ENCODE measurements at places on chromosomes 5 and 9.
A peak's percentile ranks its signal among the peaks of the same experiment; 100 is the strongest.

DNA sequence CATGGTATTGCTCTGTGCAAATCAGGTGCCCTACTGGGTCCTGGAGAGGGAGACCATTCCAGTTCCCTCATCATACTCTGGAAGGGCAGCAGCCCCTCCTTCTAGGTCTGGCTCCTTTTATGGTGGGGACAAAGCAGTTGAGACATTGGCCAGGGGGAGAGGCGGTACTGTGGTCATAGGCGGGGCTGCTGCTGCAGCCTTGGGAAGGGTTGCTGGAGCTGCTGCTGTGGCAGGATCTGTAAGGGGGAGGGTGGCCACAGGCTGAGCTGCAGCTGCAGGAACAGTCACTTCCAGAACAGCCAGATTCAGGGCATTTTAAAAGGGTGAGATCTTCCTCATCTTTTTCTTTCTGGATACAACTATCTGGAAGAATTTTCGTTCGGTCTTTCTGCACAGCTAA lies 233.0 kb upstream of the SGCD start:
- DNase-seq, result no peak

DNA sequence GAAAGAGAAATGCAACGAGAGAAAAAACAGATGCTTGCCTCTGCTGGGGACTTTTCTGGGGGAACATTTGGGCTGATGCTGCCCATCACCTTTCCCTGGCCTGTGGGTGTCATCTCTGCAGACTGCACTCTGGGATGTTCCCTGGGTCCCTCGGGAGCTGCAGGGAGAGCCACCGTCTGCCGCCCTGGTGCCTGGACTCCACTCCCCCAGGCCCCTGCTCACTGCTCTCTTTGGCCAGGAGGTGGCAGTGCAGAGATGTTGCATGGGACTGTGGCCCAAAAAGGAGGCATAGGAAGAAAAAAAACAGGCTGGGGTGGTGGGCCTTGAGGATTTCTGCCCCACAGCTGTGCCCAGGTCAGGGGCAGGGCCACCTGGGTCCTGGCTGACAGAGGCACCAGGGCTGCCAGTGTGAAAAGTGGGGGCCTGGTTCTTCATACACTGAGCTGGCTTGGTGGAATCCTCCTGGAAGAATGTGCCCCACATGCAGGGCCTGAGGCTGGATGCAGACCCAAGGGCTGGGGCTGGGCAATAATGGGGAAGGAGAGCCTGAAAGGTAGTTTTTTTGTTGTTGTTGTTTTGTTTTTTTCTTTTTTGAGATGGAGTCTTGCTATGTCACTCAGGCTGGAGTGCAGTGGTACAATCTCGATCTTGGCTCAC lies 353.6 kb downstream of the SLIT3 start:
- DNase-seq, result peak; percentile 48

DNA sequence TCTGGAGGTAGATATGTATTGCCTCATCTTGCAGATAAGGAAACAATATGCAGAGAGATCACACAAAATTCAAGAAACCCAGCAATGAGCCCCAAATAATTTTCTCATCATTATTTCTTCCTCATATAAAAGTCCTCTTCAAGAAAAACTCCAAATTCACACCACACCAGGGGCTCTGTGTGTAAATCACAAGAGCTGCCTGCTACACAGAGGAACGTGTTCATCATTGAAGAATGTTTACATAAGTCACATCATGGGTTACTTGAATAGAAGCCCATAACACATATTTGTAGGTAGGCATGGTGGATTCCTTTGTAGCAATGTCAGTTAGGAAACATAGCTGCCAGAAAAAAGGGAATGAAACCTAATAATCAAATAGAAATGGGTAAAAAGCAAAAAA lies 308.1 kb upstream of the TLE4 start:
- DNase-seq, result peak; percentile 22

DNA sequence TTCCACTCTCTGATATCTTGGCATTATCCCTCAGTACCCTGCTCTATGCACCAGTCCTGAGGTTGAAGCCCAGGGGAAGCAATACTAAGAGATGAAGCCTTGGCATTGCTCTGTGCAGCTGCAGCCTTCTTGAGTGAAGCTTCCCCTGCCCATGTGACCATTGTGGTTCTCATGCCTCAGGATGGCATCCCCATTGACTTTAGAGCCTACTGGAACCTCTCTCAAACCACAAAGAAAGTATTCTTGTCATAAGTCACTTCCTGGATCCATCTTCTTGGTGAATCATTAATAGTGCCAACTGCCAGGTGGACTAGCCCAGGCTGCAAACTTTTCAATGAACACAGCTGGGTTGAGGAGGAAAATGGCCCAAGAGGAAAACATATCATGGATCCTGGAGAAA lies 283.9 kb upstream of the RFX3 start:
- DNase-seq, result no peak

- no peak for DNase-seq
Measured at GRCh38 chr9:107177857-107178256, 105.2 kb upstream of the RAD23B start.

DNA sequence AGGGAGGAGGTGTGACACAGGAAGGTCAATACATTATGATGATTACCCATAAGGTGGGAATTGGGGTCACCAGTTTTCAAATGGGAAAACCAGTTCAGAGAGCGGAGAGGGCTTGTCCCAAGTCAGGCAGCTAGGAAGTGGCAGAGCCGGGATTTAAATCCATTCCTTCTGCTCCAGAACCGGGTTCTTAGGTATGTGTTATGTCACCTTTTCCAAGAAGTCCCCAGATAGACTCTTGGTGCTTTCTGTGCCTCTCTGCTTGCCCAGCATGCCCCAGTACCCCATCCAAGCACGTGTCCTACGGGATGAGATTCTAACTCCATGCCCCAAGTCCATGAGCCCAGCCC lies 69.9 kb downstream of the LMX1B start:
- DNase-seq, result no peak

DNA sequence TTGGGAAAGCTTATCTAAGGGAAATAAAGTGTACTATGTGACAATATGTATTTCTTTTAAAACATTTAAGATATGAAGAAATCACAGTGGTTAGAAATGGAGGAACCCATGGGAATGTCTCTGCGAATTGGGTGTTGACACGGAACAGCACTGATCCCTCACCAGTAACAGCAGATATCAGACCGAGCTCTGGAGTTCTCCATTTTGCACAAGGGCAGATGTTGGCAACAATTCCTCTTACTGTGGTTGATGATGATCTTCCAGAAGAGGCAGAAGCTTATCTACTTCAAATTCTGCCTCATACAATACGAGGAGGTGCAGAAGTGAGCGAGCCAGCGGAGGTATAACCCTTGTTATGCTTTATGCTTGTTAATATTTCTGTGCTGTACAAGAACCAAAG lies 69.9 kb downstream of the ADGRV1 start:
- DNase-seq, result no peak

DNA sequence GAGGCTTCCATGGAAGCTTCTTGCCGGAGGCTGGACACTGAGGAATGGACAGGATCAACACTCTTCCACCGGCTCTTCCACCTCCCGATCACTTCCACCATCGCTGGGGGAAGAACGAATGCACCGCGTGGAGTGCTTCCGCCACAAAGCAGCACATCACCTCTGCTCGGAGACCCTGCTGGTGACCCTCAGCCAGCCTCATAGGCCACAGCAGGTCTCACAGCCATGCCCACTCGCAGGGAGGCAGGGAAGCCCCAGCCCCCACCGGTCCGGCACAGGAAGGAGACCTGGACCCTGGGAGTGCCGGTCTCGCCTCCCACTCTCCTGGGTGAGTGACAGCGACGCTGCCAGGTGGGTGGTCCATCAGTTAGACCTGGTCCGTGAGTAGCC lies 4.7 kb downstream of the MRPL36 start:
- no peak for DNase-seq

- no peak for DNase-seq
Measured at GRCh38 chr5:91361790-91362189, 21.3 kb downstream of the ARRDC3 start.

DNA sequence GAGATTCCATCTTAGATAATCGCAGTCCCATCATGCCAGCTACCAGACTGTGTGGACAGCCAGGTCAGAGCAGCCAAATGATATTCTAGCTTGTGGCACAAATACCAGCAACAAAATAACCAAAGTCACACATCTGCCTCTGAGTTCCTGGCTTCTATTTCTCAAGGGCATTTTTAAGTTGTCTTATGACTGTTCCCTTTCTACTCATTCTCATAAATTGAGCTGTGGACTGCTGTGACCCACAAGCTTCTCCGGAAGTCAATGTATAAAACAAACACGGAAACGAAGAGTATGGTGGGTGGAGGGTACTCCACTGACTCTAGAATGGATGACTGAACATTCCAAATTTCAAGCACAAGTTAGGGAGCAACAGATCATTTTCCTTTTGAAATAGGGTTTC lies 43.9 kb downstream of the PDCD1LG2 start:
- no peak for DNase-seq

GRCh38 chr5:97412959-97413358 lies 229.9 kb upstream of the RIOK2 start:
- DNase-seq, result no peak

GRCh38 chr9:34430843-34431437 lies 27.4 kb downstream of the FAM219A start:
- peak; percentile 67 for DNase-seq

- DNase-seq, result no peak
Measured at GRCh38 chr9:653421-653820, 188.1 kb upstream of the DMRT1 start.

GRCh38 chr9:88777498-88778312 lies 213.6 kb upstream of the S1PR3 start:
- peak; percentile 37 for DNase-seq

- no peak for DNase-seq
Measured at GRCh38 chr5:128796506-128796905, 168.8 kb upstream of the SLC27A6 start.

- no peak for DNase-seq
Measured at GRCh38 chr5:154367101-154367500, 78.7 kb upstream of the SAP30L start.

- DNase-seq, result no peak
Measured at GRCh38 chr5:50967563-50968355, 301.3 kb downstream of the PARP8 start.

- DNase-seq, result no peak
Measured at GRCh38 chr5:116964438-116964837, 389.8 kb upstream of the SEMA6A start.

DNA sequence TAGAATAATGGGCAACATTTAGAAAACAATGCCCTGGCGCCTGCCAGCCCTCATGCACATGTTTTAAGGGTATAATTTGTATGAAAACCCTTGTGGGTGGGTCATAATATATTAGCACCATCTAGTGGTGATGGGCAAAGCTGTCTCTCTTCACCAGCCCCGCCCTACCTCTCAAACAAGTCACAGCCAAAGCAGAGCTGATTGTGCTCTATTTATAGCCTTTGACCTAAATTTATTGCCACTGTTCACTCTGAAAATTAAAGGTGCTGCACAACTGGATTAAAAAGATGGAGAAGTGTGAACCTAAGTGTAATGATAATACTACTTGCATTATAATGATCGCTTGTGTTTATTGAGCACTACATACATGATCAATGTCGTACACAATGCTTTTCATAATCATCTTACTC lies 131.9 kb upstream of the ANKH start:
- DNase-seq, result peak; percentile 69

- DNase-seq, result no peak
Measured at GRCh38 chr5:111922344-111922743, 165.3 kb upstream of the NREP start.

- DNase-seq, result no peak
Measured at GRCh38 chr9:101795147-101795546, 56.7 kb upstream of the GRIN3A start.

DNA sequence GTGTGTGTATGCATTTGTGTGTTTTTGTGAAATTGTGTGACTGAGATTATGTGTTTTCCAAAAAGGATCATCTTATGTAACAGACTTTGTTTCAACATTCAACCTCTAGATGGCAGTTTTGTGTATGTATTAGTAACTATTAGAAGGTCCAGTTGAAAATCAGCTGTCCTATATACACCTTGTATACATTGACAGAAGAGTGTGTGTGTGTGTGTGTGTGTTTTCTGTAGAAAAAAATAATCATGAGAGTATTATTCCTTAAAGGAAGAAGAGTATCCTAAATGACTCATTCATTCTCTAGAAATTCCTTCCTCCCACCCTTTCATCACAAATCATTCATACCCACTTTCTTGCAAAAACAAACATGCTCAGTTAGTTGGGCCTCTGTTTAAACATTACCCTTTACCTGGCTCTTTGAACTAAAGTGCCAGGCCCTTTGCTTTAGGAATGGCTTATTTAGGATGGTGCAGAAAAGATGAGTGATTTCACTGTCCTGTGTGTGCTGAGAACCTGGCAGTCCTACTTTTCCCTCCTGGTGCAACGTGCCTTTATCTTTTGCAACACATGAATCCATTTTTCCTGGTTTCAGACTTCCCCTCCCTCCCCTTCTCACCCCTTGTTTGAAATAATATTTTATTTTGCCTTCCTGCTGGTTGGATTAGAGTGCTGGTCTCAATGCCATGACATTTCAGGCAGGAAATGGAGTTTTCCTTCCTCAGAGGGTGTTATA lies 152.2 kb downstream of the ARHGAP26 start:
- DNase-seq, result peak; percentile 11

GRCh38 chr5:159605585-159605984 lies 275.3 kb upstream of the IL12B start:
- DNase-seq, result peak; percentile 31

DNA sequence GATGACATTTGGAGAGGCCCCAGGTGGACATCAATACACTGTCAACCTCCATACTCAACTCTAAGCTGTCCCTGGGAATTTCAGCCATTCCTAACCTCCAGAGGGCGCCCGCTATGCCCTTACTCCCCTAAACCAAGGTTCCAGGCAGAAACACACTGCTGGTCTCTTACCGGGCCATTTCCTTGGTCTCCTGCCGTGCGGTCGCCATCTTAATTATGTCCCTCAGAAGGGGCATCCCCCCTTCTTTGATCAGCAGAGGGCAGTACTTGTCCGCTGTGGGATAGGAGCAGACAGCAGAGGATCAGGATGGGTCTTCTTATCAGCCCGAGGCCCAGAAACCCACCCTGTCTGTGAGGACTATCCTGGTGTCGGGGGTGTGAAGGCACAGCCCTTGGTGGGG lies 9.3 kb upstream of the ZDHHC12 start:
- DNase-seq, result peak; percentile 78

- DNase-seq, result no peak
Measured at GRCh38 chr5:157108976-157109375, at the start of gene HAVCR2. HAVCR2 (minus strand) TSS chr5:157109044; CDS start chr5:157108983, 61 bp downstream.

GRCh38 chr5:168648016-168648415 lies 68.8 kb upstream of the PANK3 start:
- no peak for DNase-seq

- no peak for DNase-seq
Measured at GRCh38 chr9:212297-212696, 2.4 kb upstream of the DOCK8 start.

- DNase-seq, result peak; percentile 55
Measured at GRCh38 chr9:130835441-130836298, 616 bp downstream of the ABL1 start.

DNA sequence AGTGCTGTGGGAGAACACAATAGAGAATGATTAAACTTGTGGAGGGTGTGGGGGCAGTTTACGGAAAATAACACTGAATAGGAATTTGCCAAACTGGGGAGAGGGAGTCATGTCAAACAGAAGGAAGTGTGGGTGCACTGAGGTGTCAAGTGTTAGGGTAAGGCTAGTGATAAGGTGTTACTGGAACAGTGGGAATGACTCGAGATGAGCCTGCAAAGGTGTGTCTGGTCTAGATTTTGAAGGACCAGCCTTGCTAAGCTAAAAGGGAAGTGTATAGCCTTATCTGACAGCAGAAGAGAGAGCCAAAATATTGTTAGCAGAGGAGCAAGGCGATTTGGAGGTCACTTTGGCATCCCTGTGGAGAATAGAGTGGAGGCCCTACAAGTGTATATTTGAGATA lies 4.2 kb downstream of the CNOT6 start:
- DNase-seq, result no peak

- DNase-seq, result no peak
Measured at GRCh38 chr5:72369301-72369700, 49.1 kb downstream of the PTCD2 start.

- peak; percentile 29 for DNase-seq
Measured at GRCh38 chr9:87193925-87194868, 246.9 kb upstream of the GAS1 start.
